ENCODE measurements at places on chromosomes 12 and 14.
A peak's percentile ranks its signal among the peaks of the same experiment; 100 is the strongest.

- peak; percentile 75 for DNase-seq
Measured at GRCh38 chr12:93616584-93617101, 44.2 kb downstream of the SOCS2 start.

- DNase-seq: no peak
Measured at GRCh38 chr14:100332071-100332639, 9.0 kb downstream of the SLC25A47 start.

- peak; percentile 100 for DNase-seq
Measured at GRCh38 chr14:68140076-68140741, 320.6 kb downstream of the RAD51B start.

GRCh38 chr12:51848326-51848727 lies at the start of gene FIGNL2:
Gene FIGNL2 (minus strand): TSS chr12:51848718. CDS start chr12:51822413, 26,305 bp downstream.
- DNase-seq: no peak

DNA sequence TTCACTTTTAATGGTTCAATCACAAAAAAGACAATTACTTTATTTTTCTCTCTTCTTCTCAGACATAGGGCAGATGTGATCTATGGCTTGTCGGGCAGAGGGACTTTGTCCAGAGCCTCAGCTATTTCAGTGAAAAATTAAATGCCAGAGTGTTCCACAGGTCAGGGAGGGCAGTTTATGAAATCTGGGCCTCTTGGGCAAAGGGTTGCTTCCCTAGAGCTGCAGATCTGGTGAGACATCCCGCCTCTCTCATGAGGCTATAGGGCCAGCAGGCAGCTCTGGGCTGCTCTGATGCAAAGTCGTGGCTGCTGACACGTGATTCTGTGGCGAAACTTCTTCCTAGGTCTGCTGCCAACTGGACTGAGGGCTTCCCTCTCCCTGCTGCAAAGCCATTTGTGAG lies 6.0 kb downstream of the CLMN start:
- no peak for DNase-seq

DNA sequence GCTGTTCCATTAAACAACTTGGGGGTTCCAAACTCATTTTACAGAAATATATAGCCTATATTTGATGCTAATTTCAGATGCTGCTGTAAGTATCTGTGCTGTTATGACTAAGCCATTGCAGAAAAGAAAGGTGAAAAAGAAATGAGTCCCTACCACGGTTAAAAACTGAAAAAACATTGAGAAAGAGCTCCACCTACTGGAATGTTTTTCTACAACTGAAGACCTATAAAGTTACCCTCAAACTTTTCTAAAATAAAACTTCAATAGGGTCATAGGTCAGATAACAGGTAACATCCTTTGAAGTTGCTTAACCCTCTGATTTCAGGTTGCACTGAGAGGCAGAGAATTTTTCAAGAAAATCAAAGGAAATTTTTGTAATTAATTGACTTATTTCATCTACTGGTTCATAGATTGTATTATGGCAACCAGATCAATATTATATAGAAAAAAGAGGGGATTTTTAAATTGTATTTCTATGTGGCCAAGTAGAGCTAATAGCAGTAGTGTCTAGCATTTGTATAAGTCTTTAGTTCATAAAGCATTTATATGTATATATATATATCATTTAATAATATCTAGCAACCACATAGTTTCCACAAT lies 279.9 kb downstream of the RPS29 start:
- DNase-seq: peak; percentile 4

GRCh38 chr14:105368910-105369652 lies 29.3 kb upstream of the TEX22 start:
- no peak for DNase-seq

DNA sequence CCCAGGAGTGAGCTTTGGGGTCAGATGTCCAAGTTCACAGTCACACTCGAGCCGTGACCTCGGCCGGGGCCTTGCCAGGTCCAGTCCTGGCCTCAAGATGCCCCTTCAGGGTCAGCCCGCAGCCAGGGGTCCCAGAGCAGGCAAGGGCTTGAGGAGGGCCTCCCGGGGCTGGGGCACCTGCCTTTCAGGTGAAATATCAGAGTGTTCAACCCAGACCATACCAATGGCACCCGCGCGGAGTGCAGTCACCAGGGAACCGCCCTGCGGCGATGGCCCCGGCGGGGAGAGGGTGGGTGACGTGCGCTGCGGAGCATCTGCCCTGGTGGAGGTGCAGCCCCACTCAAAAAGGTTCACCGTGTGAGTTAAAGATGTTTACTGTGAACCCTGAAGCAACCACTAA lies 16.9 kb downstream of the LRCOL1 start:
- no peak for DNase-seq

DNA sequence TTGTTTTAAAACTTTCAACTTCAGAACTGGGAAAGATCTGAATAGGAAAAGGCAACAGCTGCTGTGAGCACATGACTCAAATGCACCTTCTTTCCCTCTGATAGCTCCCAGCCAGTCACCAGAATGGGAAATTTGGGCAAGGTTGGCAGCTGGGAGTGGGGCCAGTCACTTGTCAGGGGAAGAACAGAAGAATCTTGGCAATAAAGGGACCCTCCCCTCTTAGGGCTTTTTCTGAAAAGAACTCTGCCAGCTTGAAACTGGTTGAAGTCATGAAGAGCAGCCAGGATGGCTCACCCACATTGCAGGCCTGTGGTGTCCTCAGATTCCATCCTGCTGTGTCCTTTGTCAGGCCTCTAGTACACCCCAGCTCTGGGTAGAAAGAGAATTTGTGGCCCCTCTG lies 10.3 kb upstream of the RIC8B start:
- DNase-seq: no peak

DNA sequence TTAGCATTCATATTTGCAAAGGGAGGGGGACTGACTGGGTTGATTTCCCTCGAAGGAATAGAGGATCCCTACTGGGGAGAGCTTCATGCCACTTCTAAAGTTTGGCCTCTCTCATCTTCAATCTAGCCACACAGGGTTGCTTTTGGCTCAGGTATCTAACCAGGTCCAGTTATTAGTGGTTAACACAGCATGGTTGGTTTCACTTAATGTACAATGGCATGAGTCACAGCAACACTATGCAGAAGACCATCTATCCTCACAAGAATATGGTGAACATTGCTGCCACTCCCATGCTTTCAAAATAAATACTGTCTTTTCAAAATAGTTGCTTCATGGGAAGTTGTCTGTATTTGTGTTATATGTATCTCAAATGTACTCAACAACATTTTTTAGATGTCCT lies 6.6 kb upstream of the RAB3IP start:
- peak; percentile 55 for DNase-seq

DNA sequence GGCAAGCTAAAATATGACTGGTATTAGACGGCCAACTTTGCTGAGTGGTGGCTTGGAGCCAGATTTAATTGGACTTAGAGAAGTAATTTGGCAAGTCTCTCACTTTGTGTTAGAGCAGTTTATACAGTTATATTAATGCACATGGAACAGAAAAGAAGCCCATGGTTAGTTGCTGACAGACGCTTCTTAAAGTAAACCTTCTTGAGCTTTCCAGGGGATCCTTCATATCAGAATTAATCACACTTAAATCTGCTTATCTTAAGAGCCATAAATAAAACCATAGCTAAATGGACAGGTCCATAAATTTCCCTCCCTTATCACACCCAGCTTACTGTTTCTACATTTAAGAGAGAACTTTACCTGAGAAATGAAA lies 9.6 kb downstream of the GSG1 start:
- DNase-seq: peak; percentile 57

- no peak for DNase-seq
Measured at GRCh38 chr14:83646228-83646627, 1883.7 kb upstream of the FLRT2 start.

GRCh38 chr12:123998991-123999359 lies 26.0 kb downstream of the ZNF664 start:
- DNase-seq: peak; percentile 26

DNA sequence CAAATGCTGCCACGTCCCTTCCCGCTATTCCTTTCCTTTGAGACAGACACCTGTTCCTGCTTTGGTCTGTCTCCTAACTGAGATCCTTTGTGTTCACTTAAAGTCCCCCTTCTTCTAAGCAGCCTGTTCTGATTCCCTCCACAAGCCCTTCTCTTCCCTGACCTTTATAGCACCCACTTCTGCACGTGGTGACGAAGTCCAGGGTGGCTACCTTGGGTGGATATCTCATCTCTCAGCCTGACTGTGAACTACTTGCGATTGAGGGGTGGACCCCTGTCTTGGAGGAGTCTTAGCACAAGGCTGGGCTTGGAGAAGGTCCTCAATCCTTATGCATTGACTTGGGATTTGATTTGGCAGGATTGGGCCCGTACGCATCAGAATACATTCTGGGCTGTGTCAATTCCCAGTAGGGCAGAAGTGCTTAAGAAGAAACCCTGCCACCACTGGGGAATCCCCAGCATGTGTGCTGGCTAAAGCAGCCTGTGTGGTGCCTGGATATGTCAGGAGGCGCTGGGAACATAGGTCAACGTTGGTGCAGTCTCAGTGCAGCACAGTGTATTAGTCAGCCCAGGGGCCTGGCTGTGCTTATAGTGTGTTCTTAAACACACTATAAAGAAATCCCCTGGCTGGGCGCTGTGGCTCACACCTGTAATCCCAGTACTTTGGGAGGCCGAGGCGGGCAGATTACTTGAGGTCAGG lies 23.6 kb downstream of the KRT80 start:
- DNase-seq: no peak

Data from astrocyte (in vitro differentiated cells and primary cell).